ENCODE measurements at places on chromosomes 11 and 22. TPM values are rescaled to one million over a fixed set of nuclear protein-coding genes. Genes with fewer than 3 reads are reported as not detected.

DNA sequence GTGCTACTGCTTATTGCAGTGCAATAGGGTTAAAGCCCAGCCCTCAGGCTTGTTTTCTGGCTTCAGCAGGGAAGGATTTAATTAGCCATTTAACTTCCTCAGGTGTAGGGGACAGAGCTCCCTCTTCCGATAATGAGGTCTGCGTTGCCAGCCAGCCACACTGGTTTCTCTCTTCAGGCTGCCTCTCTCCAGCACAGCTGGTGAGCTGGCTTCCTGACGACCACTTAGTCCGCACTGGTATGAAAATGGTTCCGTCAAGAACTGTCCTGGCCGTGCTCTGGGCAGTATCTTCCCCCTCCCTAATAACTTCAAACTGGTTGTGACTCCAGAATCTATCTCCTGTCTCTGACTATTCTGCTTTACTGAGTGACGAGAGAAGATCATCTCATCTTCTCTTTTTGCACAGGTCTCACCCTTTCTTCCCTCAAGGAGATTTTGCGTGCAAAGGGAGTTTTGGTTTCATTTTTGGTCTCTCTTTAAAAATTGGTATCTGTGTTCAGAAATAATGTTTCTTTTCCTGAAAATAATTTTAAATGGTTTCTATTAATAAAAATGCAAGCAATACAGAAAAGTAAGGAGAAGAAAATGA is 49.2 kb downstream of the CNTN5 start:
- H3K36me3 ChIP-seq = no peaks in the 10 kb centered on the region
- peak; percentile 40 for DNase-seq
- H3K27me3 ChIP-seq = no peaks in the 10 kb centered on the region
- H3K4me1 ChIP-seq = peaks cover 1% of the 10 kb centered on the region
- H3K4me3 ChIP-seq = peak overlapping the region; percentile 70

DNA sequence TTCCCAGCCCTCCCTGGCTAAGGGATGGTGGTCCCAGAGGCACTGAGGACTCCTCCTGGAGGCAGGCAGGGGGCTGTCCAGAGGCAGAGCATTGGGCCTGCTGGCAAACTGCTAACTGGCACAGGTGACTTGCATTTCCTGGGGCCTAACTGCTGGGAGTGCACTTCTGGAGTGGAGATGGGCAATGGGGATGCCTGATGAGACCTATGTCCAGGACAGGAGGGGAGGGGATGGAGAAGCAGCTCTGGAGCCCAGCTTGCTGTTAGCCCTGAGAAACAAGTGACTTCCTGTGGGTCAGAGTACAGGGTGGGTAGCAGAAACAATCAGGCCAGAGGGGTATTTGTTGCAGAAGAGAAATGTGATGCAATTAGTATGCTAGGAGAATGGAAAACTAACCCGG is 253.2 kb downstream of the ST3GAL4 start:
- no peak for DNase-seq
- no peaks in the 10 kb centered on the region for H3K36me3 ChIP-seq
- H3K27ac ChIP-seq = no peak overlapping the region
- no peaks in the 10 kb centered on the region for H3K4me1 ChIP-seq
- H3K4me3 ChIP-seq = no peak overlapping the region

DNA sequence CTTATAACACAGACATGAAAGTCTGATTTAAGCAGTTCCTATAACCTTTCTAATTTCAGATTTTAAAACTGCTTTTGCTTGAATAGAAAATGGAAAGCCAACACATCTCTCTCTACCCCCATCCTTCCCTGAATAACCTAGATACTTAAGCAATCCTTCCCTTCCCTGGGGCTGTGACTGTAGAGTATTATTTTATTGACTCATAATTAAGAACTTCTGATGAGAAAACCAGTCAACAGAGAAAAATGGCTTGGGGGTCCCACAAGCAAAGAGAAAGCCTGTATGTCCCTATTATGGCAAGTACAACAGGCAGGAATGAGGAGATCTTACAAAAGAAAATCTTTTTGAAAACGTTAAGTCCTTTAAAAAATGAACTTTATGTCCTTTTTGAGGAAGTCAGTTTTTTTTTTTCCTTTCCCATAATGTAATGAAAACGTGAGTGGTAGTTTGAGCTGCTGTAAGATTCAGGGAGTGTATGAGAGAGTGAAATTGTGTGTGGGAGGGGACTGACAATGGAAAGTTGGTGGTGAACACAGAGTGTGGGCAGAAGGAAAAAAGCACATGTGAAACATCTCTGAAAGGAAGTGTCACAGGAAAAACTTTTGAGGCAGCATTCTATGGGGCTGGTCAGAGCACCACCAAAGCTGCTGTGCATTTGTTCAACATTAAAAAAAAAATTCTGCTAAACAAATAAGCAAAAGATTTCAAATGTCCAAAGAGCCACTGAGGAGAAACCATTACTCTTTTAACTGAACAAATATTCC is 154.6 kb downstream of the MAML2 start:
- H3K36me3 ChIP-seq = peaks cover 17% of the 10 kb centered on the region
- peaks cover 39% of the 10 kb centered on the region for H3K4me1 ChIP-seq
- peak overlapping the region; percentile 40 for H3K27ac ChIP-seq
- DNase-seq = no peak
- no peak overlapping the region for H3K4me3 ChIP-seq
- no peaks in the 10 kb centered on the region for H3K27me3 ChIP-seq

- H3K4me1 ChIP-seq = peaks cover 25% of the 10 kb centered on the region
- H3K27me3 ChIP-seq = no peaks in the 10 kb centered on the region
- peaks cover 31% of the 10 kb centered on the region for H3K36me3 ChIP-seq
- H3K27ac ChIP-seq = no peak overlapping the region
Measured at GRCh38 chr22:32482708-32483107, 8.1 kb downstream of the FBXO7 start.

- peaks cover 6% of the 10 kb centered on the region for H3K4me1 ChIP-seq
- H3K27ac ChIP-seq = no peak overlapping the region
- no peak for DNase-seq
- no peak overlapping the region for H3K4me3 ChIP-seq
- H3K36me3 ChIP-seq = peaks cover 77% of the 10 kb centered on the region
- H3K27me3 ChIP-seq = no peaks in the 10 kb centered on the region
Measured at GRCh38 chr11:68925611-68926010, 21.9 kb downstream of the IGHMBP2 start.

- H3K4me1 ChIP-seq = no peaks in the 10 kb centered on the region
- H3K27ac ChIP-seq = no peak overlapping the region
Measured at GRCh38 chr11:111905411-111905810, 6.2 kb downstream of the CRYAB start.

DNA sequence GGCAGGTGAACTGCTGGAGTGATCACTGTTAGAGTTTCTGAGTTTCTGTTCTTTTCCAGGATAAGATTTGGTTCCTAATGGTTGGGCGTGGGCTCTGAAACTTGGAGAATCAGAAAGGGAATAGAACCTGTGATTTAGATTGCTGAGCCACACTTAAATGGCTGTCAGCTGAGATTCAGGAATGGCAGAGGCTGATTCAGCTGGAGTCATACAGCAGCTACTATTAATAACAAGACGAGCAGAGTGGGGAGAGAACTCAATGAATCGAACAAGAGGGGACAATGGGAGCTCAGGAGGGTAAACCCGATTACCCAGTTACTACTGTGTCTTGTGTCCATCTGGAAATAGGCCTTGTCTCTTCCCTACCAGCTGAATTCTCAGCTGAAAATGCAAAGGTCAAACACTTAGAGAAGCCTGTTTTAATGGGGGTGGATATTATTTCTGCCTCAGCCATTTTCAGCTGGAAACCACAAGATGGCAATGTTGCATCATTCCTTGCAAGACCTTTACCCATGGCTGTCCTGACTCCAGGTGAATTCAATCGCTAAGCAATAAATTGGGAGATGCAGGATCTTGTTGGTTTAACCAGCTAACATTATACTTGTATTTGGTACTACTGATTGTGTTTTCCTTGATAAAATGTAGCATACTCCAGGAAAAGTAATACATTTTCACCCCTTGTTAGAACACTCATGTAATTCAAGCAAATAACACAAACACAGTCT is 104.5 kb upstream of the RAG2 start:
- DNase-seq = no peak
- H3K36me3 ChIP-seq = no peaks in the 10 kb centered on the region
- H3K4me1 ChIP-seq = no peaks in the 10 kb centered on the region
- H3K27ac ChIP-seq = no peak overlapping the region

DNA sequence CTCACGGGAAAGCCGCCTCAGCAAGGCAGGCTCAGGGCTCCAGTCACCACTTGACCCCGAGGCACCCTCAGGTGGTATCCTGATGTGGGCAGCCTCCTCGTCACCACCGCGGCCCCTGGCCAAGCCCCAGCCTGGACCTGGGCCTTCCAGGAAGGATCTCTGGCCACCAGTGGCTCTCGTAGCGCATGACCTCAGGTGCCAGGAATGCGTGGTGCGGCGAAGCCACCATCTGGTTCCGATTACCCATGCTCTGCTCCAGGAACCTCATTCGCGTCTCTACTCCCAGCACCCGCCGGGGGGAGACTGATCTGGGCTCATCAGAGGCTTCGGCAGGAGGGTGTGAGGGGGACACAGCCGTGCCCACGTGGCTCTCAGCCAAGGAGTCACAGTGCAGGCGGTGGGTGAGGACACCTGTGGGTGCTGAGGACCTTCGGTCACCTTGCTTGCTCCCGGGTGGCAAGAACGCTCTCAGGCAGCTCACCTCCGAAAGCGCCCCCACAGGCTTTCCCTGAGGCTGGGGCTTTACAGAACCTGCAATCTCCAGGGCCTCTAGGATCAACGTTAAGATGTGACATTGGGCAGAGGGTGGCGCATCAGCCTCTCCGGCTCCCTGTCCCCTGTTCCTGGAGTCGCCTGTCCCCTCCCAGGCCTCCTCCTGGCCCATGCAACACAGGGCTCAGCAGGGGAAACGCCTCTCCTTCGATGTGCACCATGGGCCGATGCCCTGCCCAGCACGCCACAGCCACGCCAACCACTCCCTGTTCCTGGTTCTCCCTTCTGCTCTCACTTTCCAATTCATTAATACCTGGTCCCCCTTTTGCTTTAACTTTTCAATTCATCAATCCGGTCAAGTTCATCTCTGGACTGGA is 39.0 kb downstream of the TBX1 start:
- no peaks in the 10 kb centered on the region for H3K27me3 ChIP-seq
- no peak overlapping the region for H3K27ac ChIP-seq
- no peaks in the 10 kb centered on the region for H3K4me1 ChIP-seq
- H3K36me3 ChIP-seq = no peaks in the 10 kb centered on the region
- DNase-seq = no peak
- no peak overlapping the region for H3K4me3 ChIP-seq

GRCh38 chr11:19355601-19356000 is 114.9 kb upstream of the E2F8 start:
- no peak for DNase-seq
- peaks cover 34% of the 10 kb centered on the region for H3K27me3 ChIP-seq
- no peaks in the 10 kb centered on the region for H3K36me3 ChIP-seq
- no peak overlapping the region for H3K27ac ChIP-seq
- no peak overlapping the region for H3K4me3 ChIP-seq

GRCh38 chr11:61107888-61108287 is 5.6 kb downstream of the CD5 start:
- no peak for DNase-seq
- peaks cover 86% of the 10 kb centered on the region for H3K4me1 ChIP-seq
- no peak overlapping the region for H3K4me3 ChIP-seq
- peak overlapping the region; percentile 71 for H3K27ac ChIP-seq
- no peaks in the 10 kb centered on the region for H3K27me3 ChIP-seq

GRCh38 chr11:31959716-31960115 is 131.2 kb upstream of the RCN1 start:
- H3K27ac ChIP-seq = no peak overlapping the region
- no peaks in the 10 kb centered on the region for H3K36me3 ChIP-seq
- peaks cover 8% of the 10 kb centered on the region for H3K27me3 ChIP-seq
- no peak for DNase-seq
- peaks cover 2% of the 10 kb centered on the region for H3K4me1 ChIP-seq
- H3K4me3 ChIP-seq = no peak overlapping the region

DNA sequence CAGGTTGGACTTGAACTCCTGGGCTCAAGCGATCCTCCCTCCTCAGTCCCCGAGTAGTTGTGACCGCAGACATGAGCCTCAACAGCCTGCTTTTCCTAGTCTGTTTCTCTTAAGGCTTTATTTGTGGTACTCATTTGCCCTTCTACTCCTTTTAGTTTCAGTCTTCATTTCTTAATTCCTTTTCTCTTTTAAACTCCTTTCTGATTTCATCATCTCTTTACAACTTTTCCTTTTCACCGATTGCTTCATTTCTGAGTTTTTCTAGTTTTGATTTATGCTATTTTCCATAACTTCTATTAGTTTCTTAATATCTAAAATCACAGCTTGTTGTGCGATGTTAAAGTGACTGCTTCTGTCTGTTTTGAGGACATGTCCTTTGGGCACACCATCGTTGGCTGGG is 17.3 kb upstream of the MRGPRF start:
- no peak overlapping the region for H3K27ac ChIP-seq
- no peak overlapping the region for H3K4me3 ChIP-seq
- H3K36me3 ChIP-seq = no peaks in the 10 kb centered on the region
- DNase-seq = no peak
- no peaks in the 10 kb centered on the region for H3K4me1 ChIP-seq
- no peaks in the 10 kb centered on the region for H3K27me3 ChIP-seq

- peaks cover 5% of the 10 kb centered on the region for H3K27me3 ChIP-seq
- no peak for DNase-seq
- no peaks in the 10 kb centered on the region for H3K4me1 ChIP-seq
- no peak overlapping the region for H3K4me3 ChIP-seq
- H3K27ac ChIP-seq = no peak overlapping the region
- no peaks in the 10 kb centered on the region for H3K36me3 ChIP-seq
Measured at GRCh38 chr11:11178671-11179638, 174.1 kb downstream of the CSNK2A3 start.

GRCh38 chr11:62788991-62789390 is 1.8 kb downstream of the TMEM179B start:
- H3K27ac ChIP-seq = peak overlapping the region; percentile 97
- peaks cover 51% of the 10 kb centered on the region for H3K4me1 ChIP-seq
- peaks cover 35% of the 10 kb centered on the region for H3K36me3 ChIP-seq
- no peaks in the 10 kb centered on the region for H3K27me3 ChIP-seq

- no peak for DNase-seq
- no peak overlapping the region for H3K4me3 ChIP-seq
- peaks cover 12% of the 10 kb centered on the region for H3K27me3 ChIP-seq
- no peaks in the 10 kb centered on the region for H3K4me1 ChIP-seq
- H3K36me3 ChIP-seq = no peaks in the 10 kb centered on the region
Measured at GRCh38 chr22:44362249-44363012, 49.7 kb upstream of the SHISAL1 start.

The TSGA10IP gene
- not detected for total RNA-seq

The BRMS1 gene
- total RNA-seq = 56.8 TPM

The ARVCF gene
- total RNA-seq = 0.70 TPM

The SLC22A25 gene
- not detected for total RNA-seq

The C11orf87 gene
- total RNA-seq = not detected

The LRFN4 gene
- total RNA-seq = 29.8 TPM

The MPZL2 gene
- total RNA-seq = 3.0 TPM

The KDM4D gene
- 1.3 TPM for total RNA-seq

The CRYBB3 gene
- total RNA-seq = 0.52 TPM

The PNPLA5 gene
- not detected for total RNA-seq

The BAIAP2L2 gene
- total RNA-seq = 0.37 TPM

The KDM4E gene
- not detected for total RNA-seq

The RIMBP3C gene
- 0.14 TPM for total RNA-seq

The MS4A15 gene
- not detected for total RNA-seq

Measured in activated CD8-positive, alpha-beta memory T cell treated with anti-CD3 and anti-CD28 coated beads, Interleukin-2, amount 10 ng/mL, durations not matched to agents 7 days and 5 days (primary cell).